Skin of body (tissue), 3 donors: ENCODE measurements at places on chromosomes 6 and 20. TPM values are rescaled to one million over a fixed set of nuclear protein-coding genes. Genes with fewer than 3 reads are reported as not detected.

The C6orf58 gene
- total RNA-seq, result 0.20 TPM

The CSE1L gene
- total RNA-seq, result 60.8 TPM

DNA sequence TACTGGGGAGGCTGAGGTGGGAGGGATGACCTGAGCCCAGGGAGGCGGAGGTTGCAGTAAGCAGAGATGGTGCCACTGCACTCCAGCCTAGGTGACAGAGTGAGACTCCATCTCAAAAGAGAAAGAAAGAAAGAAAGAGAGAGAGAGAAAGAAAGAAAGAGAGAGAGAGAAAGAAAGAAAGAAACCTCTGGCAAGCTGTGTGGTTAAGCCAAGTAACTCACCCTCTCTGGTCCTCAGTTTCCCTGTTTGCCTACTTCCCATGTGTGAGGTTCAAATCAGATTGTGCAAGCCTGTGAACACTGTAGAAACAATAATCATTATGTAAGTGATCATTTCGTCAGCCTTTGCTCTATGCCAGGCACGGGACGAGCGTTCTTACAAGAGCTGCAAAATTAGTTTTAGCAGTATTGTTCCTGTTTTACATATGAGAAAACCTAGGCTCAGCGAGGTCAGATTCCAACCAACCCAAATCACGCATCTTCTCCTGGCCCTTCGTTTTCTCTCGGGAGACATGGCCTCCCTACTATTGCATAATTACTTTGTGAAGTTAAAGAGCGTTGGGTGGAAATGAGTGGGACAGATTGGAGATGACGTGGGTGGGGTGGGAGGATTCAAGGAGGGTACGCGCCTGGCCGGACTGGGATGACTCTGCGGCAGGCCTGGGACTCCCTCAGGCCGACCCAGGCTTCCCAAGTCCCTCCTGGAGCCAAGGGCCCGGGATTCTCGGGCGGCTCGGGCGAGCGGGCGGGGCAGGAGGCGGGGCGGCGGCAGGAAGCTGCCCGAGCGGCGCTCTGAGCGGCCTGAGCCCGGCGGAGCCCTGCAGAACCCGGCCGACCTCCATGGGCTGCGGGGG lies at the start of gene SNX21:
Gene SNX21 (plus strand): TSS at position 770 of the 853 bp plus-strand sequence. CDS start 121 bp downstream, outside the sequence.
- DNase-seq, result peak; percentile 77

DNA sequence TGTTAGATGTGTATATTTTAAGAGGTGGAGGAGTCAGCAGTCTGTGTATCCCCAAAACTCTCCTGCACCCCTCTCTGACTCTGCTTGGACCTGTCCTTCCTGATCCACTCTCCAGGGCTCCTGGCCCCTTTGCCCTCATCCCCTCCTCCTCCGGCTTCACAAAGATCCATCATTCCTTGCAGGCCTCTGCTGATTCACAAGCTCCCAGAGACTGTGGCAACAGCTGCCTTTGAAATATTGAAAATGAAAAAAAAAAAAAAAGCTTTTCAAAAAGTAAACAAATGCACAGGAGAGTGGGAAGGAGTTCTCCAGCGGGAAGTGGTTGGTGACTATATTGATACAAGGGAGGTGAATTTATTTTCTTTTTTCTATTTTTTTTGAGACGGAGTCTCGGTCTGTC lies 330.2 kb upstream of the SULF2 start:
- no peak for DNase-seq

DNA sequence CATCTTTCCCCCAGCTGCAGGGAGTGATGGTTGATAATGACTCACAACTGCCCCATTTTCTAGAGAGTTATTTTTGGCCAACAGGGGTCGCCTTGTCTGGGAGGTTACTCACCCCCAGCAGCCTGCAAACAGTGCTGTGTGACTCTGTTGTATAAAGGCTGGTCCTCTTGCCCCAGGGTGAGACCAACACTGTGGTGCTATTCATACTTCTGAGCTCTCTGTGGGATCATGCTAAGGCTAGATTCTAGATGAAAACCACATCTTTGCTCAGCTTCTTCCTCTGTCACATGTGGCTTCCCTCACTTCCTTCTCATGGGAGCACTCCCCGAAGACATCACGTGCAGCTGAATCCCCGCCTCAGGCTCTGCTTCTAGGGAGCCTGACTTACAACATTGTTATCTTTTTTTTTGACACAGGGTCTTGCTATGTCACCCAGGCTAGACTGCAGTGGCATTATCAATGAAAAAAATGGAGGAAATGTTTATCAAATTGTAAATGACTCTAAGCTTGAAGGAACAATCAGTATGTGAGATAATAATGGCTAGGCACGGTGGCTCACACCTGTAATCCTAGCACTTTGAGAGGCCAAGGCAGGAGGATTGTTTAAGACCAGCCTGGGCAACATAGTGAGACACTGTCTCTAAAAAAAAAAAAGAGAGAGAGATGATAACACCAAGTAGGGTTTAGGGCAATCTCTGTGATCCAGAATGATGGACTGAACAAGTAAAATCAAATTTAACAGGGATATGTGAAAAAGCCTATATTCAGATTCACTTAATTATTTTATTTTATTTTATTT lies 55.7 kb upstream of the SLC23A2 start:
- DNase-seq, result peak; percentile 73

GRCh38 chr6:110319843-110320242 lies 38.3 kb downstream of the METTL24 start:
- DNase-seq, result no peak

DNA sequence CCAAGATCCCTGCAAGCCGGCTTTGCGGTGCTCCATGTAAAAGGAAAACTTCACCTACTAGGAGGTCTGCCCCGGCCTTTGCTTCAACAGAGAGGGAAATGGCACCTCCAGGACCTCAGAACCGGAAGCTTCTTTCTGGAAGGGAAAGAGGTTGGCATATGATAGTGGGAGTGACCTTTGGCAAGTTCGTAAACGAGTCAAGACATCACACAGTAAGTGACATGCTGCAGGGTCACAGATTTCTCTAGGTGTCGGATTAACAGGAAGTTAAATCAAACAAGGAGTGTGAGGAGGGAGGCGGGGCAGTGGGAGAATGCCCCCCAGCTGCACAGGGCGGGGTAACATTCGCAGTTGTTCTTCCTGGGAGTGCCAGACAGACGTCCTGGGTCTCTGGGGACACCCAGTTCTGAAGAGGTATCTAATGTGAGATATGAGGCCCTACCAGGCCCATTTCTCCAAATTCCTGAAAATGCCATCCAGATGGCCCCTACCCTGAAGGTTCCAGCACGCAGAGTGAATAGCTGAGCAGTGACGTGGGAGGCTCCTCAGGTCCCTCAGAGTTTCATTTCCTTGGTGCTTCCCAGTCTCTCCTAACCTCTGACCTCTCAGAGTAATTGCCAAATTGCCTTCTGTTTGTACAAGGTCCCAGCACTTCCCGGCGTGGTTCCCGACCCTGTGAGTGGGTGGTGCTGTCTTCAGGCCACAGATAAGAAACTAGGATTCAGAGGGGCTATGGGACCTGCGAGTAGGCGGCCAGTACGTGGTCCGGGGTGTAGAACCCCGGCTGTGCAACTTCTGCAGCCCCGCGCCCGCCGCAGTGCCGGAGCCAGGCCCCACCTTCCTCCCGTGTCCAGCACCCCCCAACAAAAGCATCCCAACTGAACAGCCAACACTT lies 1.9 kb downstream of the RRBP1 start:
- peak; percentile 35 for DNase-seq

DNA sequence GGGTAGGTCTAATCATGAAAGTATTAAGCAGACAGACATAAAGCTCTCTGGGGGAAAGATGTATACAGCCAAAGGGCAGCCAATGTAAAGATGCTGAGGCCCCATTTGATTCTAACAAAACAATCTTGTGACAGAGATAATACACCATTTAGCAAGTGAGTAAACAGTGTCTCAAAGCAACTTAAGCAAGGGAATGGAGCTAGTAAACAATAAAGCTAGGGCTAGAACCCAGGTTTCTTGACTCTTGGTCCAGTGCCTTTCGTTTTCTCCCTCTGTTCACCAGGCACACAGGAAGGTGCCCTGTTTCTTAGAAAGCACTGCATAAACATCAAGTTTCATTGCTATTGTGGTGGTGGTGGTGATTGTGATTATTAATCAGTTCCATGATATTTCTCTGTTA lies 5.1 kb downstream of the ELOVL2 start:
- no peak for DNase-seq
